Activated CD4-positive, alpha-beta memory T cell treated with anti-CD3 and anti-CD28 coated beads for 36 hours (primary cell): ENCODE measurements at places on chromosomes 16 and 17.

- DNase-seq, result peak; percentile 90
Observed at GRCh38 chr17:78258323-78259191, 27.1 kb downstream of the TMEM235 start.

DNA sequence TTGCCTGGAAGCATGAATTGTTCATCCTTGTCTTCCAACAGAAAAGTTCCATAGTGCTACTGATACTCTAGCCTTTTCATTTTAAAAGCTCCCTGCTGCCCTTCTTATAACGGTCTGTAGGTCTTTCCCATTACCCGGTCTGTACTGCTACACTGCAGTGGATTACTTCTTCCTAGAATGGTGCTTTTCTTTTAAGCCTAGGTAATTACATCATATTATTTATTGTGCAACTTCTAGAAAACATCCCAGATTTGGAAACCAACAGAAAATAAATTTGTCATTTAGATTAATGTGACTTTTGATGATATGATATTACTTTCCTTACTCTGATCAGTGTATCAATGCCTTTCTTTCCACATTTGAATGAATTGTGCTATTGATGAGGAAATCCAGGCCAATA is 199.4 kb downstream of the TANC2 start:
- DNase-seq, result no peak

- no peak for DNase-seq
Observed at GRCh38 chr16:57194512-57194911, 8.4 kb downstream of the RSPRY1 start.

GRCh38 chr16:77584205-77584859 is 138.0 kb upstream of the NUDT7 start:
- peak; percentile 50 for DNase-seq

DNA sequence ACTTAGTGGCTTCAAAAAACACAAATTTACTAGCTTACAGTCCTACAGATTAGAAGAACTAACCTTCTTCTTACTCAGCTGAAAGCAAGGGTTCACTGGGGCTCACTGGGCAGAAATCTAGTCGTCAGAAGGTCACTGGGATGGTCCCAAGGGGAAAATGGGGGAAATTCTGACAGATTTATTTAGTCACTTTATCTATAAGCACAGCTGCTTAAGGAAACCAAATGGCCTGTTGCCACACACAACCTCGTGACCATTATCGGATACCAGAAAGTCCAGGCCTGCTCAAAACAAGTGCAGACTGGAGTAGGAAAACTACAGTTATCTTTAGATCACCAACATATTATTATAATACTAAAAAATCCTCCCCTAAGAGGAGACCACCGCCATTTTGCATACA is 374.6 kb upstream of the ASIC2 start:
- no peak for DNase-seq
